ENCODE measurements at places on chromosomes 12 and 14.

DNA sequence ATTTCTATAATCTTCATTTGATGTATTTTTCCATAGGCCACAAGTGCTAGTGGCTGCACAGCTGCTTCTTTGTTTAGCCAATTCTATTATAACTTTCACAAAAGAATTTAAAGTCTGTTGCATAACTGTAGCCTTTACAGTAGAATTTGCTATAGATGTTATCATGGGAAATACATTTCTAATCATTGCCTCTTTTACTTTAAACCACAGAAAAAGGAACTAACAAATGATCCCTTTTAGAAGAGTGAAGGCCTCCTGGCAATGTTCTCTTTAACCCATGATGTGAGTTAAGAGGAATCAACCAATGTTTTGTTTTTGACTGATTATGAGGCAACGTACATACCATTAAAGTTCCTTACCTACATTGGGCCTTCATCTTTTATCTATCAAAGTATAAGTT, 68.8 kb downstream of the RPL10L start:
- DNase-seq, result no peak

DNA sequence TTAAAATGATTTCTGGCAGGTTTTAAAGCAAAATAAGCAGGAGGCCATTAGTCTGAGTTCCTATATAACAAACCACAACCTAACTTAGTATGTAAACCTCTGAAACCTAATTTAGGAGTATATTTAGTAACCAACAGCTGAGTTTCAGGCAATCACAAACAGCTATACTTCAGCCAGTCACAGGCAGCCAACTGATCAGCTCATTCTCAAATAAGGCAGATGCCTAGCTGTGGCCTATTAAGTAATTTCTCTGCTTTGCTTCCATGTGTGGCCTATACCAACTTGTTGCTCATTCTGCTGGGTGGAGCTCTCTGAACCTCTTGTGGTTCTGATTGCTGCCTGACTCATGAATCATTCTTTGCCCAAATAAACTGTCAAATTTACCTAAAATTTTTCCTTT, 408.9 kb upstream of the FBXO33 start:
- no peak for DNase-seq

GRCh38 chr14:80233470-80234089, 22.3 kb upstream of the DIO2 start:
- DNase-seq, result no peak

DNA sequence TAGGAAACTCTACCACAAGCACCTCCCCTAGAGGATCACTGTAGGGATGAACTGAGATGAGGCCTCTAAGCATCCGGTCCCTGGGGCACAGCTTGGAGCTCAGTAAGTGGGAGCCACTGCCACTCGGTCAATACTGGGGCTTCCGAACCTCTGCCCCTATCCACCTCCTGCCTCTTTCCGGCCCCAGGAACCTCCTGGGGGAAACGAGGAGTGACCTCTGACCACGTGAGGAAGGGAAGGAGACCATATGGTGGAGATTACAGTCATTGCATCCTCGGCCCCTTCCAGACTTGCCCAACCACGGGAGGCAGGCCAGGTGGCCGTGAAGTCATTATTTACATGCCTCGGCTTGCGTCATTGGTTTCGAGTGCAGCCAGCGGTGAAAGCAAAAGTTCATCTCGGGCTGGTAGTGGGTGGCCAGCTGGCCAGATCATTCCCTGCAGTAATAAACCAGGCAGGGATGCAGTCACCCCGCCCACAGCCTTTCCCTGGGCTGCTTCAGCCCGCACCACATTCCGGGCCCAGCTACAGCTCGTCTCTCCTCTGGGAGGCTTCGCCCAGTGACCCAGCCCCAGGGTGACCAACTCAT, 65.4 kb downstream of the C14orf132 start:
- DNase-seq, result no peak

DNA sequence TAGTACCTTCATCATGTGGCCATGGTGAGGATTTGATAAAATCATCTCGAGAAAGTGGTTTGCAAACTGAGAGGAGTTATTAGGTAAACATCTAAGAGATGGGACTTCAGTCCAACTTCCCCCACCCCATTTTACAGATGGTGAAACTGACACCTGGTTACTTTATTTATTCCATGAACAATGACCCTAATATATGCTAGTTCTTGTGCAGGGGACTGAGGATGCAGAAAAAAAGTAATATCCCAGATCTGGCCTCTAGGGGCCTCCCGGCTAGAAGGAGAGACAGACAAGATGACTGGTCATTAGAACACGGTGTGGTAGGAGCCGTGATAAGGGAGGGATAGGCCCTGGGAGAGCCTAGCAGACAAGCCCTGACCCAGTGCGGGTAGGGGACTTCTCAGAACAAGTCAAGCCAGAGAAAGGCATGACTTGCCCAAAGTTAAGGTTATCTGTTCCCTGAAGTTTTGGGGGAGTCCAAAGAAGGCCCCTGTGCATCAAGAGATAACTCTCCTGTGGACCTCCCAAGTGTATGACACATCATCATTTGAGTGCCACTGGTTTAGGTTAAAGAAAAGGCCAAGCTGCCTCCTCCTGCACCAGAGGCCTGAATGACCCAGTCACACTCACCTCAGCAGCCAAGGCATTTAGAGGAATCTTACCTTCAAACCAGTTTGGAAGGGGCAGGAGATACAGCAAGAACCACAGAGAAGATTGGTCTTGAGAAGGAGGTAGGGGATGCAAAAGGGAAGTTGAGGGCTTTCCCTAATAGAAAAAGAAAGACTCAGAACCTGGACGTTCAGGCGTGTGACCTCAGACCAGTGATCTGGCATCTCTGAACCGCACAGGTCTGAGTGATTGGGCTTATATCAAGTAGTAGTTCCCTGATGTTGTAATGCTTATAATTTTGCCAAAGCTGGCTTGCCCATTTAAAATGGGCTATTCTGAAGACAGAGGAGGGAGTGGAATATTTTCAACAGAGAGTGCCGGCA, 1.6 kb downstream of the CMKLR1 start:
- no peak for DNase-seq

- no peak for DNase-seq
Measured at GRCh38 chr12:132886529-132887477, 602 bp downstream of the CHFR start.

GRCh38 chr12:92472201-92472600, 230.6 kb upstream of the PLEKHG7 start:
- DNase-seq, result no peak

DNA sequence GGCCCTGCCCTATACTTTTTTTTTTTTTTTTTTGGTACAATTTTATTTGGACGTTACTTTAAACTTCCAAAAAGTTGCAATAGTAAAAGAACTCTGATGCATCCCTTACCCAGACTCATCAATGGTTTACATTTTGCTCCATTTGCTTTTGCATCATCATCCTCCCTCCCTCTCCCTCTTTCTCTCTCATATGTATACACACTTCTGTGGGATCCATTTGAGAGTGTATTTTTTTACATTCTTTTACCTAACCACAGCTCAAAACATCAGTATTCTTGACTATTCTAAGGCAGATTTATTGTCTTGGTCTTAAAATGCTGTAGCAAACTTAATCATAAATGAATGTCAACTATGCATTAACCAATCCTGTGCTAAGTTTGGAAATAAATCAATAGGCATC, 111.6 kb downstream of the PRICKLE1 start:
- DNase-seq, result no peak

DNA sequence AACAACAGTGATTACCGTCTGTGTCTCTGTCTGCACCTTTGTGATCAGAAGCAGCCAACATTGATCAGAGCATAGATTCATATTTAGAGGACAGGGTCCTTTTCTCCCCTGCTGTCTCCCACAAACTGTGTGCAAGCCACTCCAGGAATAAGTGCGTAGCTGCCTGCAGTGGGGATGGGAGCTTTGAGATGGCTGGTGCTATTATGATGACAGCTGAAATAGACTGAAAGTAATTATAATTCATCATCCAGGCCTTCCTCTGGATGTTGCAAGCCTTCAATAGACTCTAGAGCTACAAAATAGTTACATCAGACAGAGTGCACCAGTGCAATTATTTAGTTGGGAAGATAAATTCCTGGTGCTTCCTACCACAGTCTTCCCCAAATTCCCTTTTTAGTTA, 68.1 kb downstream of the BORCS5 start:
- no peak for DNase-seq

Data from stimulated activated CD4-positive, alpha-beta T cell treated with anti-CD3 and anti-CD28 coated beads, Interleukin-1b, Interleukin-23, amount 100 ng/mL, for 1 hour (primary cell).